ENCODE measurements at places on chromosomes 12 and 14.

DNA sequence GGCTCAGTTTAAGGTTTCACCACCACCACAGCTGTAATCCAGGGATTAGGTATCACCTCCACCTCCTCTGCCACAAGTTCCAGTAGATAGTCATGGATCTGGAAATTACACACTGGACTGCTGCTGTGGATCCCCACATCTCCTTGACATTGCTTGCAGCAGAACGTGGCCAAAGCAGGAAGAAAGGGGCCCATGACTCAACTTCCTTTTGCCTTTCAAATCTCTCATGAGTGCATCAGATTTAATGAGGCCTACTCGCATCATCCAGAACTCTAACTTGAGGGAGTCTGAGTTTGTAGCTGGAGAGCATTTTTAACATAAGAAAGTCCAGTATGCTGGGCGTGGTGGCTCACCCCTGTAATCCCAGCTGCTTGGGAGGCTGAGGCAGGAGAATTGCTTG is 29.2 kb upstream of the TMED10 start:
- DNase-seq, result no peak

GRCh38 chr12:109944561-109945359 is 44.7 kb downstream of the TCHP start:
- peak; percentile 14 for DNase-seq

DNA sequence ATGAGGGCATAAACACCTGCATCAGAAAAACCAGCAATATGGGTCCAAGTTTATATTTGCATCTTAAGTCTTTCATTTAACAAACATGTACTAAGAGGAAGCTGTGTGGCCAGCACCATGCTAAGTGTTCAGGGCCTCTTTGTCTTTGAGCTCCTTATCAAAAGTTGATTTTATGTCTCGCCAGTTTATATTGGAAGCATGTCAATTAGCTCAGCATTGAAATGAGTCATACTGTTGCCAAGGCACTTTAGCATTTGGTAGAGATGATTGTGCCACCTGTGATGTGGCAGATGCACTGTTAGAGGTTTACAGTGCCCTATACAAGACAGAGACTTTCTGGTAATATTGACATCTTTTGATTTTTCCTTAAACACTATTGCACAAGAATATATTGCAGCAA is 68.5 kb downstream of the BHLHE41 start:
- peak; percentile 22 for DNase-seq

GRCh38 chr12:121678716-121679300 is 9.4 kb upstream of the MORN3 start:
- DNase-seq, result no peak
